Activated CD4-positive, alpha-beta T cell treated with anti-CD3 and anti-CD28 coated beads, Interleukin-2, Interleukin-4, amounts not matched to agents 100 ng/mL and 50 ng/mL, durations not matched to agents 16 hours and 8 hours (primary cell): ENCODE measurements at places on chromosomes 5 and 9.

- DNase-seq = no peak
Measured at GRCh38 chr5:20368571-20369517, 380.8 kb upstream of the CDH18 start.

GRCh38 chr5:108529381-108529780, 147.5 kb upstream of the FBXL17 start:
- no peak for DNase-seq

GRCh38 chr9:127567730-127568617, 44.1 kb upstream of the STXBP1 start:
- DNase-seq = no peak

DNA sequence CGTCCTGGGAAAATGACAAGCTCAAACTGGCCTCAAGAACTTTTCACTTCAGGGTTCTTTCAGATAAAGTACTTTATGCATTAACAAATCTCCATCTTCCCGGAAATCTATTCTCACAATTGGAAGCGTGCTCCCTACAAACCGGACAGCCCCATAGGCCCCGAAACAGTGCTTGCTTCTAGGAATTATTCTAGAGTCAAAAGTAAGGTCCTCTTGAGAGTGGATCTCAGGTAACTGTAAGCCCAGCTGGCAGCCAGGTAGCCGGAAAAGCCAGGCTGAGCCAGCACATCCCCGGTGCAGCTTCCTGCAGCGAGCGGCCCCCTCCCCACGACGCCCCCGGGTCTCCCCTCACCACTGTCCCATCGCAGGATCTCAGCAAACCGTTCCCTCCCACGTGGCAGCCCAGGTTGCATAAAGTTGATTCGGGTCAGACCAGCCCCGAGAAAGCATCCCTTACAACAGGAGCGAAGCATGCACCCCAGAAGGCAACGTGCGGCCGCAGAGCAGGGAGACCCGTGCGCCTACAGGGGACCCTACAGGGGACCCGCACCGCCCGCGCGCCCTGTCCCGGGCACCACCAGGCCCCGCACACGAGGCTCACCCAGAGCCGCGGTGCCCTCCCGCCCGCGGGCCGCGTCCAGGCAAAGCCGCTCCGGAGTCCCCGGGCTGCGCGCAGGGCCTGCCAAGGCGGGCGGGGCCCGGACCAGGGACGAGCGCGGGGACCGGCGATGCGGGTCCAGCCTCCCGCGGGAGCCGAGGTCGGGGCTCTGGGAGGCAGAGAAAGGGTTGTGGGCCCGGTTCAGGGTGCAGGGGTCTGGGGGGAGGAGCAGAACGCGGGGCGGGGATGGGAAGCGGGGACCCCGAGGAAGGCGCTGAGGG, 920 bp downstream of the LPCAT1 start:
- no peak for DNase-seq

DNA sequence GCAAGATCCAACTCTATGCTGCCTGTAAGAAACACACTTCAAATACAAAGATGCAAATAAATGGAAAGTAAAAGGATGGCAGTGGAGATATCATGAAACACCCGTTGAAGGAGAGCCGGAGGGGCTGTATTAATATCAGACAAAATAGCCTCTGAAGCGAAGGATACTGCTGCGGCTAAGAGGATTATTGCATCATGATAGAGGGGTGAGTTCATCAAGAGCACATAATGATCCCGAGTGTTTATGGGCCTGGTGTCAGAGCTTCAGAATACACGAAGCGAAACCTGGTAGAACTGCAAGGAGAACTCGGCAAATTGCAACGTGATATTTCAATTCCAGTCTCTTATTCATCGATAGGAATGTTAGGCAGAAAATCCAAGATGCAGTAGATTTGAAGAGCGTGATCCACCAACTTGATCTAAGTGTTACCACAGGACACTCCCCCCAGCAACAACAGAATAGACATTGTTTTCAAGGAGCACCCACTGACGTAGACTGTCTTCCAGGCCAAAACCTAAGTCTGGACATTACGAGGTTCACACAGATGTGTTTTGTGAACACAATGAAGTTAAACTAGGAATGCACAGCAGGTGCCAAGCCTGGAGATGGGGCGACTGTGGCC, 27.7 kb upstream of the QSOX2 start:
- no peak for DNase-seq

DNA sequence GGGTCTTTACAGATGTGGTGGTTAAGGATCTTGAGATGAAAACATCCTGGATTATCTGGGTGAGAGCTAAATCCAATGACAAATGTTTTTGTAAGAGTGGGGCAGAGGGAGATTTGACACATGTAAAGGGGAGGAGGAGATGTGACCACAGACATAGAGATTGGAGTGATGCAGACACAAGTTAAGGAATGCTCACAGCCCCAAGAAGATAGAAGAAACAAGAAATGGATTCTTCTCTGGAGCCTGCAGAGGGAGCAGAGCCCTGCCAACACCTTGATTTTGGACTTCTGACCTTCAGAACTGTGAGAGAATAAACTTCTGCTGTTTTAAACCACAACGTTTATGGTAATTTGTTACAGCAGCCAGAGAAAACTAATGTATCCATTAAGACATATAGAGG, 21.7 kb downstream of the ITGA2 start:
- no peak for DNase-seq

GRCh38 chr9:107540164-107540561, 50.6 kb upstream of the KLF4 start:
- no peak for DNase-seq

GRCh38 chr5:96990102-96990501, 54.2 kb downstream of the LNPEP start:
- no peak for DNase-seq

GRCh38 chr9:4301971-4302427, 2.1 kb upstream of the GLIS3 start:
- peak; percentile 38 for DNase-seq

- DNase-seq = no peak
Measured at GRCh38 chr9:79221084-79221483, 350.7 kb upstream of the TLE4 start.

- no peak for DNase-seq
Measured at GRCh38 chr5:65828022-65828896, 98.1 kb upstream of the ERBIN start.

- no peak for DNase-seq
Measured at GRCh38 chr9:83996126-83996525, 15.5 kb downstream of the RMI1 start.

GRCh38 chr5:7871653-7872052, 2.7 kb downstream of the MTRR start:
- peak; percentile 45 for DNase-seq

- DNase-seq = no peak
Measured at GRCh38 chr5:172853355-172853975, 19.4 kb downstream of the ERGIC1 start.

- no peak for DNase-seq
Measured at GRCh38 chr5:138829341-138829740, 45.8 kb downstream of the LRRTM2 start.

- DNase-seq = no peak
Measured at GRCh38 chr9:83012168-83012921, 50.6 kb downstream of the RASEF start.

DNA sequence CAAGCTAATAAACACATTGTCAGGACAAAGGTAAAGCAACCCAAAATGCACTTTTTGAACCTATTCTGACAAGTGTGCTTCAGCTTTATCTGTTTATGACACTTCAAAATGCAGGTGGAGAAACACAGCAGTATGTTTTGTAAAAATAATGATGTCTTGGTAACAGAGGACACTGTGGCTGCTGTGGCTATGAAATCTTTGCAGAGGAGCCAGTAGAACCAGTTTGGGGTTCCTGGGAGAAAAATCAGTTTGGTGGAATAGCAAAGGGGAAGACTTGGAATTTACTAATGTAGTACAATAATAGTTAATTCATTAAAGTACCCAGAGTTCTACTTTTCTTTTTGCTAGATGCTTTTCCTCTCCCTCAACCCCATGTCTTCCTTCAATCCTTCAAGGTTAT, 40.6 kb downstream of the SIL1 start:
- DNase-seq = no peak

GRCh38 chr5:1007221-1007680, 1.4 kb upstream of the NKD2 start:
- DNase-seq = no peak

- DNase-seq = no peak
Measured at GRCh38 chr5:124160265-124160664, 586.2 kb downstream of the ZNF608 start.

DNA sequence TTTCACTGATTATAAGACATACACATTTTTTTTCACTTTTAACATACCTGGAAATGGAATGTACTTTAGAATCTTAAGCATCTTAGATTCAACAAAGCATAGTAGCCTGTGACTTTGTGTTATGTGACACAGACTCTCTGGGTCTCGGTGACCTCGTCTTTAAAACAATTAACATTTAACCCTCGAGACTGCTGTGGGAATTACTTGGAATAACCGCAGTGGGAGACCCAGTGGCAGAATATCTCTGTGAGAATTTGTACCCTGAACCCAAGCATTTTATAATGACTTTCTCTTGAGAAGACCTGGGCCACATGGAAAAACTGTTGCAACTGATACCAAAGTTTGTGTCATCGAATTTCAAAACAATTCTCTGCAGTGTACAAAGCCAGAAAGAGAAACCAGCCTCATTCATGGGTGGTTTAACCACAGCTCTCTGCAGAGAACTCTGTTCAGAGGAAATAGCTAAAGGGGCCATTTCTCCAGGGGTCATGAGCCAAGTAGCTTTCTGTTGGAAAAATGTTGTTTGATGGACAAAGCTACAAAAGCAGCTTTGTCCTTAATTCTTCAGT, 10.0 kb upstream of the RETREG1 start:
- DNase-seq = peak; percentile 51

DNA sequence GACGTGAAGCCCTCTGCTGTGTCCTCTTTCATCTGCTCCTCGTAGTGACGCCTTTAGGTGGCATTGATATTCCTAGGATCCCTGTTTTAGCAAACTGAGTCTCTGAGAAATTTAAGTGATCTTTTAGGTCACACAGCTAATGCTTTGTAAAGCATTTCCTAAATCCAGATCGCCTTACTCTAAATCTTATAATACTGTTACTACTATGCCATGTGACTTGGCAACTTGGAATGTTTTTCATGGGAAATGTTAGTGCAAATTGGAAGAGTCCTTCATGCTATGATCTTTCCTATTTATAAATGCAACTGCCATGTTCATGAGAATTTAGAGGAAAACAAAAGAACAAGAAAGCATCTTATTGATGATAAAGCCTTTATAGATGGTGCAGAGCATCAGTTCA, 212.2 kb downstream of the TRIO start:
- DNase-seq = no peak

- peak; percentile 48 for DNase-seq
Measured at GRCh38 chr9:122498883-122499288, 11.7 kb upstream of the OR1J2 start.

- no peak for DNase-seq
Measured at GRCh38 chr9:13140843-13141592, 138.5 kb downstream of the MPDZ start.

- no peak for DNase-seq
Measured at GRCh38 chr5:139125991-139126390, 72.2 kb downstream of the SIL1 start.

GRCh38 chr5:128587275-128587674, 49.2 kb upstream of the FBN2 start:
- no peak for DNase-seq

DNA sequence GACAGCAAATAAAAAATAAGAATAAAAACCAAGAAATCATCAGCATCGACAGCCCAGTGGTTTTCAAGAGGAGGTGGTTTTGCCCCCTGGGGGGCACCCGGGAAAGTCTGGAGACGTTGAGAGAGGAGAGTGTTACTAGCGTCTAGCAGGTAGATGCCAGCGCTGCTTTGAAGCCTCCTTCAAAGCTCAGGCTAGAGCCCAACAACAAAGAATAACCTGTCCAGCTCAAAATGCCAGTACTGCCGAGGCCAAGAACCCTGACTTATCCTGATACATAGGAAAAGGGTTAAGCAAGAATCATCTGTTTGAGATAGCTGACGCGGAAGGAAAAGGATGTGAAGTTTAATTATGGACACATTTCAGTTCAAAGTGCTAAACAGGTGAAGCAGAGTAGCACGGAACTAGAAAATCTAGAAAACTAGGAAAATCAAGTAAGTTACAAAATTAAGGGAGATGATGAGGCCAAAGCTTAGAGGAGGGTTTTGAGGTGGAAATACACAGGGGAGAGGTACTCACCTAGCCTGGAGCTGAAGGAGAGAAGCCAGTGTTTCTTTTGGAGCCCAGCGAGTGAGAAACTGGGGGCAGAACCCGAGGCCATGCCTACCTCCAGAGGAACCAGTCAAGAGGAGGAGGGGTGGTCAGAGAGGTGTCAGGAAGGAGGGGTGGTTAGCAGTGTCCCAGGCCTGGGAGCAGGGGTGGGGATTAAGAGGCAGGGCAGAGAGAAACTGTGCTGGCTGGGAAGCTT, 121.0 kb upstream of the RETREG1 start:
- DNase-seq = no peak

- no peak for DNase-seq
Measured at GRCh38 chr5:1735320-1735970, 64.2 kb downstream of the MRPL36 start.
